ENCODE measurements at places on chromosomes 7 and 10. TPM values are rescaled to one million over a fixed set of nuclear protein-coding genes. Genes with fewer than 3 reads are reported as not detected.

The TFPI2 gene
- total RNA-seq: 0.92 TPM

The SH2B2 gene
- total RNA-seq: 10.8 TPM

The CCDC126 gene
- total RNA-seq: 47.7 TPM

The SH2D4B gene
- 0.23 TPM for total RNA-seq

The PON1 gene
- total RNA-seq: 1.2 TPM

The LRRC17 gene
- 33.2 TPM for total RNA-seq

The NUTM2B gene
- total RNA-seq: 0.46 TPM

The ARHGAP22 gene
- 7.2 TPM for total RNA-seq

The GPRIN2 gene
- 31.8 TPM for total RNA-seq

The RBM17 gene
- 52.1 TPM for total RNA-seq

The CCDC7 gene
- total RNA-seq: 170 TPM

The WDR86 gene
- total RNA-seq: 21.2 TPM

The CRPPA gene
- 11.8 TPM for total RNA-seq

The MSRB2 gene
- total RNA-seq: 27.2 TPM

The CXCL12 gene
- 13.1 TPM for total RNA-seq

Measured in diencephalon (tissue), 1 donor.